ENCODE measurements at places on chromosomes 5 and 9.

DNA sequence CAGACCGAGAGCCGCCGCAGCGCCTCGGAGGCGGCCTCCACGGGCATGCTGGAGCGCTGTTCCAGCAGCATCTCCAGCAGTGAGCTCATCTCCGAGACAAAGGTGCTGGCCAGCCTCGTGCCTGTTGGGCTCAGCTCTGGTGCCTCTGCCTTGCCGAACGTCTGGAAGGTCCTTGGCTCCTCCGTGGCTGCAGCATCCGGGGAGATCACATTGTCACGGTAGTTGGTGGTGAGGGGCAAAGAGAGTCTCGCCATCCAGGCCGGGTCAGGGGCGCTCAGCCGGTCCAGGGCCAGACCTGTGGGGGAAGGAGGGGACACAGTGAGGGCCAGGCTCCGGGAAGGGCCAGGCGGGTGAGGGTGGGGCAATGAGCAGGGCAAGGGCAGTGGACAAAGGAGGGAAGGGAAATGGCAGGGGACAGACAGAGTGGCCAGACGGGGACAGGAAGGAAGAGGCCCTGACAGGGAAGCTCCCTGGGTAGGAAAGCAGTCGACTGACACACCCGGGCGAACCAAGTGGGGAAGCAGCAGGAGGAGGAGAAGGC lies 12.4 kb downstream of the PCDH12 start:
- DNase-seq = no peak

GRCh38 chr5:10734832-10735523 lies 26.1 kb downstream of the DAP start:
- DNase-seq = no peak

DNA sequence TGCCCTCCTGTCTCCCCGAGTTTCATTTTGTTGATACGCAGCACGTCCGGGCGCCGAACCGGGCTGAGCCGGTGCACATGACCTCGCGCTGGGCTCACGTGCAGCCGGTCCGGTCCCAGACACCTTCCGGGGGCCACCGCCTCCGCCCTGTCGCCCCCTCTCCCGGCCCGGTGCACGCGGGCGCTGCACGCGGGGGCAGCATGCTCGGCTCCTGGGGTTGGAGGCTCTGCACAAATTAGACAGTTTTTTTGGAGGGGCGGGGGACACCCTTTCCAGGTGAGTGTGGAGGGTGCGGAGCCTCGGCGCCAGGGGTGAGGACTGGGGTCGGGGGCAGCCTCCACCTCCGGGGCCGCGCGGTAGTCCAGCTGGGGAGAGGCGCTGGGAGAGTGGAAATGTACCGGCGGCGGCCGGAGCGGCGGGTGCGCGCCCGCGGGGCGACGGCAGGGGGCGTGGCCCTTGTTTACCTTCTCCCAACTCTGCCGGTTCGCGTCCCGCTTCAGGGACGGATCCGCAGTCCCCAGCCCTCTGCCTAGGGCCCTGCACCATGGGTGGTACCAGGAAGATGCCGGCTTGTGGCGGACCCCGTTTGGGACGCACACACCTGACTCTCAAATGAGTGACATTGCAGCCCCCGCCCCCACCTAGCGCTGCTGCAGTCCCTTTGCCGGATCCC lies 1.1 kb downstream of the JADE2 start:
- DNase-seq = peak; percentile 72

DNA sequence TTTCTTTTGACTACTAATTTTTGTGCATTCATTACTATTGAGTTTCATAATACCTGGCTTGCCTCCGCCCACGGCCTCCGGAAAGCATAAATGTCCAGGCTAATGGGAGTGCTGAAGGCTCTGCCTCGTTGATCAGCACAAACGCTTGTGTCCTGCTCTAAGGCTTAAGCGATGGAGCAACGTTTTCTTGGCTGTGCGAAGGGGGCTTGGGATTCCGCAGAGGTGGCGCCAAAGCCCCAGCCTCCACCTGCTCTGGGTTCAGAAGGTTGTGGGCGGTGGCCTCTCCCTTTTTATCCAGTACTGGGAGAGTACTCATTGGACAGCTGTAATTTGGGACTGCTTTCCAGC lies 19.7 kb downstream of the ANXA2R start:
- peak; percentile 56 for DNase-seq

DNA sequence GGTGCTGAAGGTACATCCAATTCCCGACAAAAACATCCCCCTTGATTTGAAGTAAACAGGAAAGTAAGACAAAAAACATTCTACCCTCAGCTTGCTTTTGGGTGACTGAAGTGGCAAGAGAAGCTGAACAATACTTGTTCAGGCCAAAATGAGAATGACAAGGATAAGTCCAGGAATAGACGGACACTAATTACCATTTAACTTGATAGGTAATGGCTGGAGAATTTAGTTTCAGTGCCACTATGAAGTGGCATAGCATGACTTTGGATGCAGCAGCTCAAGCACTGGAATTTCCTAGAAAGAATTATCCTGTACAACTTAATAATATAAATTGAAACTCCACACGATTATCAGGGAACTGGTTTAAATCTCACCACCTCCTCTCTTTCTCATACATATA lies 49.7 kb downstream of the HOMER1 start:
- no peak for DNase-seq

DNA sequence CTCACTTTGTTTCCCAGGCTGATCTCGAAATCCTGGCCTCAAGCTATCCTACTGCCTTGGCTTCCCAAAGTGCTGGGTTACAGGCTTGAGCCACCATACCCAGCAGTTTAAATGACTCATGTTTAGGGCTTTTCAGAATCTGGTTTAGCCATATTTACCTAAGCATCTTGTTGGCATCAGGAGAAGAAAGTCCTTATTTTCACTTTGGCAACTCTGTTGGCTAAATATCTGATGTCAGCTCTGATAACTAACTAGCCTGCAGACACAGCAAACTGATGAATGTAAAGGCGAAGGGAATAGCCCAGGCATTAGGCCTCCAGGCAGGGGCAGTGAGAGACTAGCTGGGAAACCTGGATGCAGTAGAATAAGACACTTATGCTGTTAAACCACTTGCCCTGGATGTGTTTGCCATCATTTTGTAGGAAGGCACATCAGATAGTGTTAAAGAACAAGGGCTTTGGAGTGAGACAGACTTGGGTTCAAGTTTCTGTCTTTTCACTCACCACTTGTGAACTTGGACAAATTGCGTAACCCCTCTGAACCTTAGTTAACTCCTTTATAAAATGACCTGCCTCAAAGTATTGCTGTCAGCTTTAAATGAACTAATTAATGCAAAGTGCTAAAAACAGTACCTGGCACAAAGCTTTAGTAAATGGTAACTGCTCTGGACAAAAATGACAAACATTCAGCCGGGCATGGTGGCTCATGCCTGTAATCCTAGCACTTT lies 34.7 kb upstream of the GARNL3 start:
- no peak for DNase-seq

- no peak for DNase-seq
These were observed 15.2 kb downstream of the ERP44 start for GRCh38 chr9:100083448-100084127.

DNA sequence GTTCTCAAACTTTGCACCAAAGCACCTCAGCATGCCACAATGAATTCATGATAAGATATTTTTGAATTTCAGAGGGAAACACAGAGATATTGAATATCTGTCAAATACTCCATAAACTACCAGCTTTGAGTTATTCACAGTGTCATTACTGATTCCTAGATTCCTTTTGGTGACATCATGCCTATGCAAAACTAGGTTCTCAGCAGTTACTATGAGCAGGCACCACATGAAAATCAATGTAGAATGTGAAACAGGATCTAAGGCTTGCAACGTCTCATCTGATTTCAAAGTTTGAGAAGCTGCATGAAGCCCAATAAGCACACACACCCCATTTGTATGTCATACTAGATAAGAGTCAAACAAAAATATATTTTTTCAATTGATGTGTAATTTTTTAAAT lies 426.5 kb downstream of the NR2F1-AS1 start:
- no peak for DNase-seq

DNA sequence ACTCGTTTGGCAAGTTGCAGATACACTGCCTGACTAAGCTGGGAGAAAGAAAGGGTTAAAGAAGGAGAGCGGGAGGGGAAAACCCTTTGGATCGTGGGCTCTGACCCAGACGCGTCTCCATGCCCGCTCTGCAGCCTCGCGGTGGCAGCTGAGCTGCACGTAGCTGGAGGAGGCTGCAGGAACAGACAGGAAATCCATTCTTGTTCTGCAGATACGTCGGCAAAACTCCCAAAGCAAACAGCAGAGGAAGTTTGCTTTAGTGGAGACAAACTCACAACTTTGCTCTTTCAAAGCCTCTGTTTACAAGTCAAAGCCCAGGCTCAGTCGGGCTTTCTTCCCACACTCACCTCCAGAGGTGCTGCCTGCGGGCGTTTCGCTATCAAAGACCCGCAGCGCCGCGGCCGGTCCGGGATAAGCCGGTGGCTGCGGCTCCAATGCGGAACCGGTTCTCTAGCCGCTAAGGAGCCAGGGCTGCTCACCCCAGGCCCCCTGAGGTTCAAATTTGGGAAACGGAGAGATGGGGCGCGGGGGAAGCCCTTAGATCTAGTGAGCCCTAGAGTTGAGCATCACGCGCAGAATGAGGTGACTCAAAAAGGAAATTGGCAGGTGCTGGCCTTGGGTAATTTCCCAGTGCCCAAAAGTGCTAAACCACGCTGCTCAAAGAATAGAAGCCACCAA lies 60.7 kb downstream of the MAT2B start:
- peak; percentile 6 for DNase-seq

GRCh38 chr5:66285343-66285922 lies 141.3 kb downstream of the SREK1 start:
- no peak for DNase-seq

GRCh38 chr9:126373241-126373640 lies 46.6 kb downstream of the MVB12B start:
- peak; percentile 8 for DNase-seq

DNA sequence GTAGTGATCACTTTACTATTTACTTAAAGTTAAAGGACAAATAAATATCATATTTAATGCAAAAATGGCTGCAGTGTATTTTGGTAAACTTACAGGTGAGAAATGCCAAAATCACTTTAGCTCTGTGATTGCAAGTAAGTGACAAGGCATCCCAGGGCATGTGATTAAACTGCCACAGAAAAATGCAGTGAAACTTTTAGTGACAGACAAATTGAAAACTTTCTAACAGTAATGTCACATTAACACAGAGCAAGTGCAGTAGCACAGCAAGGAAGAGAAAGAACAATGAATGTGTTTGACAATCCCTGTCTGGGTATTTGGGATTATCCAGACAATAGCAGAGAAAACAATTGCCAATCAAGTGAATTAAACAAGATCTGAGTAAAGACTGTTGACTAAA lies 606.8 kb downstream of the SLCO4C1 start:
- no peak for DNase-seq

GRCh38 chr5:131193106-131193505 lies 22.4 kb downstream of the LYRM7 start:
- no peak for DNase-seq

GRCh38 chr9:137435980-137436760 lies 5.0 kb downstream of the ENTPD8 start:
- peak; percentile 91 for DNase-seq

DNA sequence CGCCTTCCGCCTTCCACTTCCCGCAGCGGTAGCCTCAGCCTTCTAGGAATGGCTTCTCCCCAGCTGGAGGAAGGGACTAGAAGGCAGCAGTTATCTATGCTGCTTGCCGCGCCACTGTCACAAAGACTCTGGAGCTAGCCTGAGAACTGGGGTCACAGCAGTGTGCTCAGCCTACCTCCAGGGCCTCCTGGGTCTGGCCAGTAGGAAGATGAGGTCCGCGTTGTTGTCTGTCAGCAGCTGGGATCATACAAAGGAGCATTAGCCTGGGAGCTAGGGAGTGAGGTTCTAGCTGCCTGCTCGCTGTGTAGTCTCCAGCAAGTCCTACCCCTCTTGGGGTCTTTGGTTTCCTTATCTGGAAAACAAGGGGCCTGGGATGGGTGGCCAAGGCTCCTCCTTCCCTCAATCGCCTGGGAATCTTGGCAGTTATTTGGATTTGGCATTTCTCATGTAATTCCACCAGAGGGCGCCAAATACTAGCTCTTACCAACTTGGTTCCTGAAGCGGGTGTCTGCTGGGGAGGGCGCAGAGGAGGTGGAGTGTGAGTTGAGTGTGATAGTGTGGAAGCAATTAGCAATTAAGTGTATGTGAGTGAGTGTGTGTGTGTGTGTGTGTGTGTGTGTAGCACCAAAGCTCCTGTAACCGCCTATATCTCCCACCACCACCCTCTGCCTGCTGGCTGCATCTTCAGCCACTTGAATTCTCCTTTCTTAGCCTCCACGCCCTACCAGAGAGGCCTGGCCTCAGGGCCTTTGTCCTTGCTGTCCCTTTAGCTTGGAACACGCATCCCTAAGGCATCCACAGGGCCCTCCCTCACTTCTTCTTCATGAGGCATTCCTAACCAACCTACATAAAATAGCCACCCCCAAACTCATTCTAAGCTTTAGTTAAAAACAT lies 97.1 kb downstream of the ENTREP1 start:
- peak; percentile 64 for DNase-seq

- no peak for DNase-seq
These were observed 6.3 kb downstream of the FOXE1 start for GRCh38 chr9:97859346-97859745.

DNA sequence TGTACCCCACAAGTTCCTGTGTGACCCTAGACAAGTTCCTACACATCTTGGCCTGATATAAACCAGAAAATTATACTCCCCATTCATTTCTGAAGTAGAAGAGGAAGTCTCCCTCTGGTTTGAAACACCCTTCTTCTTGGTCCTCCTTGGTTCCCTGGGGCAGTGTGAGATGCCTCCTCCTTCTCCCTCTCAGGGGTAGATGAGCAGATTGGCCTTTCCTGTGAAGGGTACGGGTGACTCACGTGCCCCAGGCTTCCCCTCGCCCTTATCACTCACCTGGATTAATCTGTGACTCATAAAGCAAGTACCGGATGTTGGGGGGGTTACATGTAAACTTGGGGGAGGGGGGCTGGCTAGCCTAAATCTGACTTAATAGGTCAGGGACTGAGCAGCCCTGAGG lies 11.1 kb upstream of the AQP3 start:
- no peak for DNase-seq

- no peak for DNase-seq
These were observed 74.5 kb downstream of the MAPKAP1 start for GRCh38 chr9:125632321-125633115.

DNA sequence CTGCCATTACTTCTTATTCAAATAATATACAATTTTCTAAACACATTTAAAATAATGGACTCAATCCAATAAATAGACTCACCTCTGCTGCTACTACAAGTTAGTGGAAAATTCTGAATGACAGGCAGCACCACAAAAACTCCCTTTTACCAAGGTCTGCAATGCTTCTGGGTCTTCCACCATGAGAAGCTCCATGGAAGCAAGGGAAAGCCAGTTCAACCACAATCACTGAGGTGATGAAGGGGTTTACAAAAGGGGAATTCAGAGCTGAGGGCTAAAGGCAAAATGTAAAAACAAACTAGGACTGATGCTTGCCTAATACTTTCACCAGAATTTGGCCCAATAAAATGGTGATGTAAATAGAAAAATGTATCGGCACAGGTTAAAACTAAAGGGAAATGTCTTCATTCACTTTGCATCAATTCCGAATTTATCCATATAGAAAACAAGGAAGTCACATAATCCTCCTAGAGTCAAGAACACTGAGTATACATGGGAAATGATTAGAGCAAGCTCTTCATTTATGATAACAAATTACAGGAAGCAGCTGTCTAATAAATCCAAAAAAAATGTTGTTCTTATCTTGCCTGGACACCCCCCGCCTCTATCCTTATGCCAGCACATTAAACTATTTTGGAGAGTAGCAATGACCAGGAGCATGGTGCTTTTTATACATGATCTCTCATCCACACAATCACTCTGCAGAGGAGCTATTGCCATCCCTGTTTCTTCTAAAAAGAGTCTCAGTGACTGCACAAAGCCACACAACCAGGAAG lies 66.3 kb upstream of the NFIB start:
- DNase-seq = no peak

GRCh38 chr9:127176631-127177030 lies 54.2 kb upstream of the ANGPTL2 start:
- no peak for DNase-seq

Data from ACHN (cell line).